ENCODE measurements at places on chromosomes 12 and 14. TPM values are rescaled to one million over a fixed set of nuclear protein-coding genes. Genes with fewer than 3 reads are reported as not detected.

Gene PIWIL1
- total RNA-seq = not detected

Gene BDKRB2
- 11.3 TPM for total RNA-seq

Gene TGFB3
- 62.0 TPM for total RNA-seq

Gene TAS2R14
- total RNA-seq = 4.5 TPM

All from mesothelial cell of epicardium (in vitro differentiated cells).